ENCODE measurements at places on chromosomes 6 and 20.

GRCh38 chr6:26420688-26421171 lies 18.7 kb downstream of the BTN3A1 start:
- no peak for DNase-seq

- no peak for DNase-seq
These were observed 363.1 kb downstream of the PRKN start for GRCh38 chr6:162364488-162364887.

DNA sequence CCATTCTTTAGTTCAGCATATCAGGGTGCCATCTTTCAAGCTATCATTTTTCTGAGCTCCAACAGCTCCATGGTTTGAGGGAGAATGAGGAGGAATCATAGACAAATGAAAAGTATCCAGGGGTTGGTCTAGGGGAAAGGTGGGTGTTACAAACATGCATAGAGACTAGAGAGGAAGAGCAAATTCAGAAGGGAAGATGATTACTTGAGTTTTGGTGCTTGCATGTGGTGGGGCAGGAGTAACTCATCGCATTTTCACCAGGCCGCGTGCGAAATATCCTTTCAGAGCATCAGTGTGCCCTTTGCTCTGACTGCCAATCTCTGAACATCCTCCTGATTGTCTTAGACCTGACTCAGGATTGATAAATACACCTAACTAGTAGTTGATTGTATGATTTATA lies 7.7 kb upstream of the BICRAL start:
- DNase-seq: no peak

GRCh38 chr6:67883500-67884366 lies 751.3 kb upstream of the ADGRB3 start:
- no peak for DNase-seq

GRCh38 chr6:44119704-44120262 lies 7.5 kb downstream of the MRPL14 start:
- DNase-seq: no peak

Measured in stimulated activated CD4-positive, alpha-beta T cell treated with anti-CD3 and anti-CD28 coated beads, Interleukin-2, amount 100 ng/mL, for 48 hours (primary cell).